ENCODE measurements at places on chromosomes 7 and 10.
A peak's percentile ranks its signal among the peaks of the same experiment; 100 is the strongest.

DNA sequence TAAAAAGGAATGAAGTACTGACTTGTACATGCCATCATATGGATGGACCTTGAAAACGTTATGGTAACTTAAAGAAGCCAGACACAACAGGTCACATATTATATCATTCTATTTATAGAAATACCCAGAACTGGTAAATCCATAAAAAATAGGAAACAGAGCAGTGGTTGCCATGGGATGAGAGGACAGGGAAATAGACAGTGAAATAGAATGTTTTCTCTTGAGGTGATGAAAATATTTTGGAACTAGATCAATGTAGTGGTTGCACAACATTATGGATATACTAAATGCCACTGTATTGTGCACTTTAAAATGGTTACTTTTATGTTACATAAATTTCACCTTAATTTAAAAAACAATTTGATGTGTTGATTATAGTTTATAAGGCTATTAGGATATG lies 318.5 kb downstream of the THSD7A start:
- no peak for DNase-seq

DNA sequence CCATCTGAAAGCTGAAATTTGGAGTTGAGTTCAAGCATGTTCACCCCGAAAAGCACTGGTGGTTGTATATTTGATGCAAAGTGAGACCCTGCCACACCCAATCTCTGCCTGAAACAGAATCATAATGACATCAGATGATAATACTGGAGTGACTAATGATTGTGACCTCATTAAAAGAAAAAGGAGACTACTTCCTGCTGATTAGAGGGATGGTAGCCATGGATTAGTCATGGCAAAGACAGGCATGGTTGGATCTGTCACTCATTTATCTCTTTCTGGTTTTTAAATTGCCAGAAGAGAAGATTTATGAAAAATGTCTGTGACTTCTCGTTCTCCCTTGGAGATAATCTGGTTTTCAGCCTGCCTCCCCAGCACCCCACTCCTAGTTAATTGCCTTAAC lies 101.2 kb downstream of the BAMBI start:
- no peak for DNase-seq

DNA sequence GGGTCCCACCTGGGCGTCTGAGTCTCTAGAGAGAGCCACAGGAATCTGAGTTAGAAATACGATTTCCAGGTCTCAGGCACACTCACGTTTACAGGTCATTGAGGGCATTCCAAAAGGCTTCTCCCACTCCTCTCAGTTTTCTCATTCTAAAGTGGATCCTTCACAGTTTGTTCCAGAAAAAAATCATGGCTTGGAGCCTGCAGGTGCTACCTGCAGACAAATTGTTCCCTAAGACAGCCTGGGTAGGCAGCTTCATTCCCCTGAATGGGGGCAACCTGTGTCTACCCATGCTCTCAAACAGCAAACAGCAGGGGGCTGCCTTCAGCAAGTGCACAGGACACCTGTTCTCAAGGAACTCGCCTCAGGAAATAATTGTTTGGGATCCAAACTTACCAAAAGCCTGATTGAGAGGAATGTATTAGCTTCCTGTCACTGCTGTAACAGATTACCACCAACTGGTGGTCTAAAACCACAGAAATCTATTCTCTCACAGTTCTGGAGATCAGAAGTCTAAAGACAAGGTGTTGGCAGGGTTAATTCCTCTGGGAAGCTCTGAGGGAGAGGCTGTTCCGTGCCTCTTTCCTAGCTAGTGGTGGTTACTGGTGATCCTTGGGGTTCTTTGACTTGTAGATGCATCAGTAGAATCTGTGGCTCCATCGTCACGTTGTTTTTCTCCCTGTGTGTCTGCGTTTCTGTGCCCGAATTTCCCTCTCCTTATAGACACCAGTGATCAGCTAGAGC lies 117.2 kb downstream of the RAB11FIP2 start:
- DNase-seq = peak; percentile 67

- DNase-seq = no peak
These were observed 136.5 kb downstream of the EPC1 start for GRCh38 chr10:32210306-32211045.

GRCh38 chr10:78706256-78706655 lies 362.5 kb upstream of the ZMIZ1 start:
- DNase-seq = no peak

- DNase-seq = no peak
These were observed 170.6 kb downstream of the ARHGAP21 start for GRCh38 chr10:24553051-24553612.

DNA sequence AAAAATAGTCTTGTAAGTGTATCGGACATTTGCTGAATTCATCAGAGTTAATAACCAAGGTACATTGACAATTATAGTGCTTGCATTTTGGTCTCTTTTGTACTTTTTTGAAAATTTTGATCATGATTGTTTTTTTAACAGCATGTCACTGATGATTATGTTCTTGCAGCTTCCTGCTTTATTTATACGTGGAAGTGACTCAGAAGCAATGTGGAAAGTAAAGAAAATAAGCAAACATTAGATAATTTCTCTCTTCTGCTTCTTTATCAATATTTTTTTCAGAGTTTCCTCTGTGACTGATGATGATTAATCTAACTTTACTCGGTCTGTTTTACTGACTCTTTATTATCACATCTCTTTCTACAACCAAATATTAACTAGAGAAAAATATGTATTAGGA lies 1351.9 kb downstream of the REEP3 start:
- DNase-seq = no peak

GRCh38 chr7:82241356-82241755 lies 202.2 kb downstream of the CACNA2D1 start:
- DNase-seq = no peak

- no peak for DNase-seq
These were observed 15.2 kb downstream of the PDGFA start for GRCh38 chr7:504221-505111.

DNA sequence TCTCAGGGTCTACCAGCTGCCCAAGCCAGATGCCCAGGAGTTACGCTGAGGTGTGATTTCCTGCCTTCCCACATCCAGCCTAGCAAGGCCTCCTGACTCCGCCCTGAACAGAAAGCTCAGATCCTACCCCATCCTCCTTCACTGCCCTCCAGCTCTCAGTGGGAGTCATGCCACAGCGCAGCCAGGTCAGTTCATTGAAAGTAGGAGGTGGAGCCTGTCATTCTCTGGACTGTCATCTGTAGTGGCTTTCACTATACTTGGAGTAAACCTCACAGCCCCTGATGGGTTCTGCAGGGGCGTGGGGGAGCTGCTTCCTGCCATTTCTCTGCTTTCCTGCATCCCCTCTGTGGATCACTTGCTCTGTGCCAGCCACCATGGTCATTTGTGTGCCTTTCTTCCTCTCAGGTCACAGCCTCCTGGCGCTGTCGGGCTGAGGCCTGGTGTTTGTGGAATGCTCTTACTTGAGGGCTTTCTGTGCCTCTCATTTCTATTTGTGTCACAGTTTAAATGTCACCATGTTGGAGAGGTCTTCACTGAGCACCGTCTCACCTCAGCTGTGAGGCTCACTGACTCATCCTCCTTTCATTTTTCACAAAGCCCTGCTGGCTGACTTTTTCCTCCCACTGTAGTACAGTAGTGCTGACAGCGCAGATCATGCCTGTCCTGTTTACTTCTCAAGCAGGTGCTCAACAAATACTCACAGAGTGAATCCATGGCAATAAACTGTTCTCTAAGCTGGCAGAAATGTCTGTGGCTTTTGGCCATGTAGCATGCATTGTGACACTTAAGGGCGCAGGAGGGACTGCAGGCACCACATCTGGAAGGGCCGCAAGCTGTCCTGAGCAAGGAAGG lies 61.0 kb upstream of the TMEM248 start:
- DNase-seq = no peak

DNA sequence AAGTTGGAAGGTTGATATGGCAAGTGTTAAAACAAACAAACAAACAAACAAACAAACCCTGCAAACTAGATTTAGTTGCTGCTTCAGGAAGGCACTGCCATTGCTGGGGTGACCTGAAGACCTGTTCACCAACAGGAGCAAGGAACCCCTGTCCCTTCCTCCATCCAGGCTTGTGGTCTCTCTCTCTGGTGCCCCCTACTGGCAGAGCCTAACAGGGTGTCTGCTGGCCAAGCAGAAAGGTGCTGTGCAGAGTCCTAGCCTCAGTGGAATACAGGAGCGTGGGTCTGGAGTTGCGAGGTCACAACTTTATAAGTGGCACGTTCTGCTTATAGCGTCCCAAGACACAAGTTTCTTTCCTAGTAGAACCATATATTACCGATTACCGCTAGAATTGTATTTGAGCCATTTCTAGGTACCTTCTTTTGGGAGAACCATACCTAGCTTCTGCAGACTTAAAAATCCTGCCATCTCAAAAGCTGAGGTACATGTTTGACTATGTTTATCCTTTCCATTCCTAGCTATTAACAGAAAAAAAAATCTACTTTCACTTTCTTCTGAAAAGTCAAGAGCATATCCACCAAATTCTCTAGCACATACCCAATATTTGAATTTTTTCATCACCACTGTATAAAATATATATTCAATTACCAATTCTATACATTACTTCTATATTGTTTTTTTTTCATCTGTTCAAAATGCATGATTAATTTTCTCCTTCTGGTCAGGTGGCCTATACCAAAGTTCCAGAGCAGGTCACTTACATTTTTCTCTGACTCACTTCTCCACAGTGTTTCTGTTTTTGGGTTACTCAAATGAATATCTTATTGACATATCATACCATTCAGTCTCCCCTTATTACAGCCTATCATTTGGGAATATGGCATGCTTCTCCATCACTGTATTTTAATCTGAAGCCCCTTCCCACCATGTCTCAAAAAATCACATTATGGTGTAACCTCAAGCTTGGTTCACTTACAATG lies 29.1 kb upstream of the CALD1 start:
- DNase-seq = peak; percentile 71

- no peak for DNase-seq
These were observed 77.5 kb upstream of the GTF2I start for GRCh38 chr7:74579800-74580685.

DNA sequence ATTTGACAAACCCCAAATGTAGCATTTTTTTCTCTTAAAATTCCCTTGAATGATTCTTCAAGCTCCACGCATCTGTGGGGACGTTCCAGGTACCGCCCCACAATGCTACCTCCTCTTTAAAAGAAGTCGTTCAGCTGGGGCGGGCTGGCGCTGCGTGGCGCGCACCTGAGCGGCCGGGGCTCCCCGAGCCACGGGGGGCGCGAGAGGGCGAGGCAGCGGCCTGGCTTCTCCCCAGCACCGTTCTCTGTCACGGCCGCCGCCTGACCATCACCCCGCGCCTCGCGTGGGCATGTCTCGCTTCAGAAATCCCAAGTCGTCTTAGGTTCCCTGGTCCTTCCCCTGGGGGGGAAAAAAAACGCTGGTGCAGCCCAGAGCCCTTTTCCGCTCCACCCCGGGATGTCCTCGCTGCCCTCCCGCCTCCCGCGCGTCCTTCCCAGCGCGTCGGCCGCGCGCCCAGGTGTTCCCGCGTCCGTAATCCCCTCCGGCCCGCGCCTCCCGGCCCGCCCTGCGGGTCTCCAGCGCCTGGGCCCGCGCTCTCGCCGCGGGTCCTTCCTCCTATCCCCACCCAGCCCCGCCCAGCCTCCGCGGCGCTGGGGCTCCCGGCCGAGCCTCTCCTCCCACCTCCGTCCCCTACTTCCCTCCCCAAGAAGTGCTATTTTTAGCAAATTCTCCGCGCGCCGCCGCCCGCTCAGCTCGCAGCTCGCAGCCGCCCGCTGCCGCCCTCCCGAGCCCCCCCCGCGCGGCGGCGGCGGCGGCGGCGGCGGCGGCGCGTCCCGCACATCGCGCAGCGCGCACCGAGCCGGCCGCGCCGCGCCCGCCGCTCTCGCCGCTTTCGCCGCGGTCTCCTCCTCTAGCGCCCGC lies 58.7 kb upstream of the PRPS1L1 start:
- DNase-seq = peak; percentile 50

- DNase-seq = no peak
These were observed 1.8 kb upstream of the CLDN4 start for GRCh38 chr7:73828972-73829371.

- no peak for DNase-seq
These were observed 33.0 kb downstream of the MINDY4 start for GRCh38 chr7:30804078-30804661.

- DNase-seq = no peak
These were observed 43.7 kb downstream of the FAM53B start for GRCh38 chr10:124700293-124701037.

DNA sequence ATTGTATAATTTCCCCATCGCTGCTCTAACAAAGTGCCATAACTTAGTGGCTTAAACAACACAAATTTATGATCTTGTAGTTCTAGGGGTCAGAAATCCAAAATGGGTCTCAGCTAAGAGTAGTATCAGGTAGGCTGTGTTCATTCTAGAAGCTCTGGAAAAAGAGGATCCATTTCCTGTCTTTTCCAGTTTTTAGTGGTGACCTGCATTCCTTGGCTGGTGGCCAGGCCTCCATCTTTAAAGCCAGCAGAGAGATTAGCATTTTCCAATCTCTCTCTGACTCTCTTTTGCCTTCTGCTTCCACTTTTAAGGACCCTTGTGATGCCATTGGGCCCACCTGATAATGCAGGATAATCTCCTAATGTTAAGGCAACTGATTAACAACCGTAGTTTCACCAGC lies 41.0 kb upstream of the C10orf120 start:
- DNase-seq = peak; percentile 26

DNA sequence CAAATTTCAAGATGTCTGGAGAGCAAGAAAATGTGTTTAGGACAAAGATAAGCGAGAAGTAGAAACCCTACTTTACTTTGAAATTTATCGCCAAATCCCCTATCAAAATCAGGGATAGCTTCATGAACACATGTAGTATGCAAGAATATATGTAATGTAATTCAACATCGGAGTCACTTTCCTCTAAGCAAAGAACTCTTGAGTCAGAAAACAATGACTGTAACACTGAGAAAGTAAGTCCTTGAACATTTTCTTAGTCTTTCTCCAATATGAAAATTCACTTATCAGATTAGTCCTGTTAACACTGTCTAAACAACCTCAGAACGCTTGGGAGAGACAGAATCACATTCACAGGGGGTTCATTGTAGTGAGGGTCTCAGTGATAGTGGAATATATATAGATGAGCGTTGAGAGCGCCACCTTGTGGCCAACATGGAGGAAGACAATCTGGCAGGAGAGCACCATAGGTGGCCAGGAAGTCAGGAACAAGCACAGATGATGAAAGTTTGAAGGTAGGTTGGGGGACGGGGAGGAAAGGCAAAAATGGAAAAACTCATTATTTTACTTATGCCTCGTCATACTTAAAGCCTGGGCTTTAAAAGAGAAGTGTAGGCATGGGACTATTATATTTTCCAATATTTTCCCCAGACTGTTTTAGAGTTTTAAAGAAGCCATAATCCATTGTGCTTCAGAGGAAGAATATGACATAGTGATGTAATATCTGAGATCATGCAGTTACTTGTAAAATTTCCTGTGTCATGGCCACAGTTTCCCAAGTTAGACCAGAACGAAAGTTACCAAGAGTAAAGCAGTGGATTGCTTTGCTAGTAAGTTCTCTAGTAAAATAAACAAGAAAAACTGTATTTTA lies 115.5 kb upstream of the GNAI1 start:
- peak; percentile 43 for DNase-seq

GRCh38 chr10:34522546-34522945 lies 292.6 kb downstream of the PARD3 start:
- DNase-seq = peak; percentile 6

GRCh38 chr7:38396852-38397251 lies 123.4 kb upstream of the TARP start:
- DNase-seq = no peak

- no peak for DNase-seq
These were observed 969.7 kb downstream of the GATA3 start for GRCh38 chr10:9024210-9024609.

- DNase-seq = no peak
These were observed 51.8 kb downstream of the PYROXD2 start for GRCh38 chr10:98363220-98363619.

All from WERI-Rb-1 (cell line).